Eye (tissue), 1 donor: ENCODE measurements at places on chromosomes 2 and 18.

DNA sequence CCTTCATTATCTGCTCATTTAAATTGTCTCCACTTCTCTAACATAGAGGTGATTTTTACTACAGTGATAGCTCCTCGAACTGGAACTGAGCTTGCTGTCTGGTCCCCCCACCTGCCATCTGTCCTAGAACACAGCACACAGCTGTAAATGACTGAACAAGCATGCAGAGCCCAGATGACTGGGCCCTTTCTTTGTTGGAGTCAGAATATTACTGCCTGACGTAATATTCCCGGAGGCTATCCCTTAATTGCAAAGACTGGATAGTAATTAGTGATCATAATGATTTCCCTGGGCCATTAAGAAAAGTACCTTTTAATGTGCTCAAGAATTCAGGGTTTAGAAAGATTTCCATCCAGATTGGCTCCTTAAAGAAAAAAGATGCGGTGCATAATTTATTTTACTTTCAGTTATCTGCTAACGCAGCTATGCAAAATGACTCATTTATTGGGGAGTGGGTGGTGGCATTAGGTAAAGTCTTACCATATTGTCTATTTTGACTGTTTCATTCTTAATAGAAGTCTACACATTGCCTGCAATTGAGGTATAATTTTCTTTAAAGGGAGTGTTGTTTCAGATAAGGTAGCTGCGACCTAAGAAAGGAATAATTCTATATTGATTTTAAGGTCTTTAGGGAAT, 84.4 kb downstream of the MAP4K4 start:
- peak; percentile 63 for DNase-seq

- DNase-seq = no peak
Observed at GRCh38 chr2:145692971-145693478, 1173.1 kb upstream of the ZEB2 start.

- peak; percentile 84 for DNase-seq
Observed at GRCh38 chr2:178194600-178195389, 483 bp downstream of the OSBPL6 start.

GRCh38 chr2:53842891-53843290, 16.9 kb downstream of the GPR75 start:
- no peak for DNase-seq

DNA sequence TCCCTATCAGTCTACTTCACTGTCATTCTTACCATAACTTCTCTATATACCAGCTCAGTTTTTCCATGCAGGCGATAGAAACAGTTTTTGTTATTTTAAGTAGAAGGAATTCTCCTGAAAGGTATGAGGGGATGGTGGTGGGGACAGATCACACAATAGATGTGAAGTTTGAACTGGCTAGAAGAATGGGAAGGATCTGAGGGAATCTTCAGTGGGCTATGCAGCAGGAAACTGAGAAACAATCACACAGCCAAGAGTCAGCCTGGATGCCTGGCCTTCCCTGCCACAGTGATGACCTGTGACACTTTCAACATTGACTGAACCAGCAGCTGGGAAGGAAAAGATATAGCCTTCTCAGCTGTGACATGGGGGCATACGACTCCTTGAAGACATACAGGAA, 329.1 kb upstream of the GULP1 start:
- DNase-seq = no peak

DNA sequence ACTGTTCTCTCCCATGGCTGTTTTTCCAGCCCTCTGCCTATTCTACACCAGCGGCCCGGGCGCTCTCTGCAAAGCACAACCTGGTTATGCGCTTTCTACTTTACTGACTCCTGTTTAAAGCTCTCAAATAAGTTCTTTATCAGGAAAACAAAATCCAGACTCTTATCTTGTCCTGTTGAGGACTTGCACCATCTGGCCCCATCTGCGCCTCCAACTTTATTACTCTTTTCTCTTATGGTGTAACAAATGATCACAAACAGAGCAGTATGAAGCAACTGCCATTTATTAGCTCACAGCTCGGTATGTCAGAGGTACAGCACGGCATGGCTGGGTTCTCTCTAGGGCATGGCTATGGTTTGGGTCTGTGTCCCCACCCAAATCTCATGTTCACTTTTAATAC, 236.5 kb upstream of the NT5C1B start:
- no peak for DNase-seq

GRCh38 chr2:119937680-119938079, 75.2 kb upstream of the EPB41L5 start:
- no peak for DNase-seq

GRCh38 chr2:74267068-74267467, 68.7 kb downstream of the MTHFD2 start:
- peak; percentile 6 for DNase-seq

- DNase-seq = no peak
Observed at GRCh38 chr2:44897406-44897805, 44.1 kb upstream of the SIX3 start.

GRCh38 chr2:129891341-129892320, 87.8 kb upstream of the RAB6C start:
- no peak for DNase-seq

GRCh38 chr2:76684756-76685155, 837.4 kb downstream of the LRRTM4 start:
- DNase-seq = peak; percentile 63

GRCh38 chr2:9317559-9317958, 105.8 kb downstream of the ITGB1BP1 start:
- DNase-seq = no peak

DNA sequence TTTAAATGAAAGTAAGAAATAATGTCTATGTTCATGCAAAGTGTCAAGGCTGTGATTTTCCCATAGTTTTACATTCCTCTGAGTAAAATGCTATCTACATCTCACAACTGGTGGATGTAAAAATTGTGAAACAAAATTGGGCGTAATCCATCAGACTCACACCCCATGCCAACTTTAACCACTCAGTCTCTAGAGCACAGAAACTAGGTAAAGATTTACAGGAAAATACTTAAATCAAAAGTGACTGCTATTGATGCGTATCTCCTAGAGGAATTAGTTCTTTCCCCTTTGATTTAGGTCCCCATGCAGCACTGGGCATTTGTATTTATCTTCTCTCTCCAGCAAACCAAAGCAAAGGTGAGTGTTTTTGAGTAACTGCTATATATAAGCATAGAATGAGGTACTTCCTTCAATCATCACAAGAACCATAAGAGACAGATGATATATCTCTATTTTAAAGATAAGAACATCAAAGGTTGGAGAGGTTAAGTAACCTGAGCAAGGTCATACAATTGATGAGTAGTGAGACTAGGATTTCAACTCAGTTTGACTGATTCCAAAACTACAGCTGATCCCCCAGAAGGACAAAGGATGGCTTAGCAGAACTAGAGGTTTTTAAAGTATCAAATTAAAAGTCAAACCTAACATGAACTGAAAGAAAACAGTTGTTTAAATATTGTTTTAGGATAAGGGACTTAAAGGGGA, 594.0 kb upstream of the ACVR2A start:
- no peak for DNase-seq

DNA sequence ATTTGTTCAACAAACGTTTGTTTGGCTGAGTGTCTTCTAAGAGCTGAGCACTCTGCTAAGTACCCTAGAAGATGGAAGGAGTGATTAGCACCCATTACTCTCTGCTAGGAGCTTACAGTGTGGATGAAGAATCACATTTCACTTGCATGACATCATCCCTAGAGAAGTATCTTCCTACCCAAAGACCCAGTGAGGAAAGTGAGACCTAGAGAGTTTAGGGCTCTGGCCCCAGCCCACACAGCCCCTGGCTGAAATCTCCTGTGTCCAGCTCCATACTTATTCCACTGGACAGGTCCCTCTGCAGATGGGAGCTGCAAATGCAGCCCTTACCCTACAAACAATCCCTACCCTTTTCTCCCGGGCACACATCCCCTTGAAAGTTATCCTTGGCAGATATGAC, 26.8 kb upstream of the EPAS1 start:
- no peak for DNase-seq

DNA sequence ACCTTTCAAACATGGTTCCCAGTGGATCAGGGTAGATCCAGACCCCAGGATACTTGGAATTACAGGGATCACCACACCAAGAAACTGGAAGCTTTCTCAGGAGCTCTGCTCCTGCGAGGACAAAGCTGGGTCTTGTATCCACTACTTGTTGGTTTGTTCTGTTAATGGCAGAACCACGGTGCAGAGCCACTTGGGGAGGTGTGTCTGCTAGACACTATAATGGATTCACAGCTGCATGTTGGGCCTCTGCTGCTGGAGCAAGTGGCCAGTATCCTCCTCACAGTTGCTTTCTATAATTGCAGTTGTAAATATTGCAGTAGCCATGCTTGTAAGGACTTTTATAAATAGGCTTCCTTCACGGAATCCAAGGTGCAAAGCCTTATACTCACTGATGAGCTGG, 12.9 kb downstream of the FOSL2 start:
- no peak for DNase-seq

DNA sequence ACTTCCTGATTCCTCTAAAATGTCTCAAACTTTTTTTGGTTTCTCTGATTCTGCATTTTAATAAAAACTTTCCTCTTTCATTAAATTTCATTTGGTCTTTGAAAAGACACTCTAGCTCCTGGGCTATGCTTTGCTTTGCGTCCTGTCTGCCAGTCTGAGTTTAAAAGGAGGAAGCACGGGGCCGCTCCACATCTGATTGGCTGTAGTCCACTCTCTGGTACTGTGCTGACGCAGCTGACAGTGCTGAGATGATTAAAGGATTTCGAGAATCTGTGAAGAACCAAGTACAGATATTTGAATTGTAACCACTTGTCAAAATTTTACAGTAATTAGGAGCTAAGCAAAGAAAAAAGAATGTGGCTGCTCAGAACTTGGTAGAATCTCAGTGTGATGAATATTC, 199.6 kb upstream of the HNMT start:
- no peak for DNase-seq

DNA sequence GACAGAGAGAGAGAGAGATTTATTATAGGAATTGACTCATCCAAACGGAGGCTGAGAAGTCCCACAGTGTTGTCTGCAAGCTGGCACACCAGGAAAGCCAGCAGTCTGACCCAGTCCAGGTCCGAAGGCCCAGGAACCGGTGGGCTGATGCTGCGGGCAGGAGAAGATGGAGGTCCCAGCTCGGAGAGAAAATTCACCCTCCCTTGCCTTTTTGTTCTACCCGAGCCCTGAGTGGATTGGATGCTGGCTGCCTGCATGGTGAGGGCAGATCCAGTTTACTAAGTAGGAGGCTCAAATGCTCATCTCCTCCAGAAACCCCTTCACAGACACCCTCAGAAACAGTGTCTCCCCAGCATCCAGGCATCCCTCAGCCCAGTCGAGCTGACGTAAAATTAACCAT, 22.2 kb upstream of the STK25 start:
- DNase-seq = no peak

GRCh38 chr2:120738117-120738516, 2.4 kb downstream of the GLI2 start:
- no peak for DNase-seq

GRCh38 chr2:2757764-2758163, 426.7 kb upstream of the MYT1L start:
- no peak for DNase-seq

DNA sequence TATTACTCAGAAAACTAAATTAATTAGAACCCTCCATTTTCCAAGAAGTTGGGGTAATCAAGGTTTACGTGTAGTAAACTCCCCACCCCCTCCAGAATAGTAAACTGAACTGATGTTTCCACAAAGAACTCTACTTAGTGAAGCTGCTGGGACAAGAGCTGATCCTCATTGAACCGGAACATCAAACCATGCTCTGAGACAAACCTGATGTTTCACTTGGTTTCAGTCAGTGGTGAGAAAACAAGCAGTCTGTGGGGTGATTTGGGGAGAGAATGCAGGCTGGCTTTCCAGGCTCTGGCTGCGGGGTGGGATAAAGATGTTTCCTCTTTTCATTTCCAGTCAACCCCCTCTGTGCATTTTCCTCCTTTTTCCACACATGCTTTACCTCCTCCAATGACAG, 38.2 kb downstream of the CELF4 start:
- DNase-seq = no peak

GRCh38 chr2:209334188-209335017, 89.4 kb upstream of the MAP2 start:
- peak; percentile 91 for DNase-seq

DNA sequence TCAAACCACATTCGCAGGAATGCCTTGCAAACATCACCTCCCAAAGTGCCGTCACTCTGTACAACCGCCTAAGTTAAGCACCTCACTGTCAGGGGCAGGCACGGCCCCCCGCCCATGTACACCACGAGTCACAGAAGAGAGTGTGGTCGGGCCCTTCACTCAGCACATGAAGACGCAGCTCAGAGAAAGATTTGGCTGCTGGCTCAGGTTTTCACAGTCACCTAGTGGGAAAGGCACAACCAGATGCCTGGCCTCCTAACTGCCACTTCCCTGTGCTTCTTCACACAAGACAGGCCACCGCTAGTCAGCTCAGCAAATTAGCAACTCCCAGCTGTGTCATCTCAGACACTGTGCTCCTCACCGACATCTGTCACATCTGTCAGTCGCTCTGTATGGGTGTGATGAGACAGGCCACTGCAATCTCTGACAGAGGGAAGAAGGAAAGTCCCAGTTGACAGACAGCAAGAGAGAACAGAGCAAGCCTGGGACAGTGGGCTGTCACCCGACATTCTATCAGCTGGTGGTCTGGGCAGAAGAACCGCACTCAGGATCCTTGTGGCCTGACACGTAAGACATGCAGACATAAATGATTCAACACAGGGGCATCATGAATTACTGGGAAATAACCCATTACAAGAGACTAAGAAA, 60.8 kb downstream of the CRACDL start:
- peak; percentile 36 for DNase-seq

DNA sequence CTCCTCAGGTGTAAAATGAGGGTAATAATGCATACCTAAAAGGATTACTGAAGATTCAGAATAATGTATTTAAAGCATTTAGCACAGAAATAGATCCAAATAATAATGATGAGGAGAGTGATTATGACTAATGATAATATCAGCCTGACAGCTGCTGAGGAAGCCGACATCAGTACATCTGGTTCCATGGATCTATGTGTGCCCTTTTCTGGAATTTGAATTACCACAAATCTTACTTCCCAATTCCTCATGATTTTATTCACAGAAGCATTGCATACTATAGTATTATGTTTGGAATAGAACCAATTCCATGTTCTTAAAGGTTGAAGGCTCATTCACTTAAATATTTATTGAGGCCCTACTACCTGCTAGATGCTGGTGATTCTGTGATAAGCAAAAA, 248.9 kb upstream of the THUMPD2 start:
- no peak for DNase-seq

DNA sequence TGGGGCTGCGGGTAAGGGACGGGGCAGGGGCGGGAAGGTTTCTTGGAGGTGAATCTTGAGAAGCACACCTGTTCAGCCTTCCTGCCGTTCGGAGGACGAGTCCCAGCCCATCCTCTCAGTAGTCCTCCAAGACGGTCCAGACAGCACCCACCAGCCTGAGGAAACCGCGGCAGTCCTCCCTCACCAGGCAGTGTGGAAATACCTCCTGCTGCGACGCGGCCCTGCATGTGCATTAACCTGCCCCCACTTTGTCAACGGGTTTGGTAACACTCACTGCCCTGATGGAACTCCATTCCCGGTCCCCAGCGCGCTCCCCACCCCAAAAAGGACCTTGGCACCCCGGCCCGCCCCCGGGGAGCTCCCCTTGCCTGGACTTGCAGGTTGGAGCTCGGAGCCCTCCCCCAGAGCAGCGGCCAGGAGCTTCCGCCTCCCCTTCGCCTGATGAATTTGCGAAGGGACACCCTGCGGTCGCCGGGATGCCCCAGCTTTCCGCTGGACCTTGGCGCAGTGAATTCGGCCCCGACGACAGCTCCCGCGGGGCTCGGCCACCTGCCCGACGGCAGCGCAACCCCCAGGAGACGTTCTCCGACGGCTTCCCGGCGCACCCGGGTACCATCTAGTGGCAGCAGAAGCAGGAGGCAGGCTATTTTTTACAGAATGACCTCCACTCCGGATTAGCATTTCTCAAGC, 31.5 kb downstream of the ACVR1C start:
- peak; percentile 47 for DNase-seq

GRCh38 chr18:74064510-74064909, 83.1 kb downstream of the FBXO15 start:
- no peak for DNase-seq
